ENCODE measurements at places on chromosomes 13 and 19.

DNA sequence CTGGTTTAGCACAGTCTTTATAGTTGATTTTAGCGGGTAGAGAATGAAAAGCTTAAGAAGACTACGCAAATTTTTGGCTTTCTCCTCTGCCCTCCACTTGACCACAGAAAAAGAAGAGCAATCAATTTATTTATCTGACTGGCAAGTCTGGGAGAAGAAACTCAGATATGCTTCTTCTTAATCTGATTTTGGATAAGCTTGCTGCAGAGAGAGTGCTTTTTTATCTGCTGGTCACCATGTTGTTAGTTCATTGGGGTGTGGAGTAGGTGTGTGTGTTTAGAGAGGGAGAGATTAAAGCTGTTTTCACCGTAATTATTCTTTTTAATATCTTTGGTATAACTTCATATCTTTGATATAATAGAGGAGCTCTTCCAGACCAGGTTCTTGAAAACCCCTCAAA lies 471.4 kb upstream of the SLC10A2 start:
- no peak for DNase-seq

DNA sequence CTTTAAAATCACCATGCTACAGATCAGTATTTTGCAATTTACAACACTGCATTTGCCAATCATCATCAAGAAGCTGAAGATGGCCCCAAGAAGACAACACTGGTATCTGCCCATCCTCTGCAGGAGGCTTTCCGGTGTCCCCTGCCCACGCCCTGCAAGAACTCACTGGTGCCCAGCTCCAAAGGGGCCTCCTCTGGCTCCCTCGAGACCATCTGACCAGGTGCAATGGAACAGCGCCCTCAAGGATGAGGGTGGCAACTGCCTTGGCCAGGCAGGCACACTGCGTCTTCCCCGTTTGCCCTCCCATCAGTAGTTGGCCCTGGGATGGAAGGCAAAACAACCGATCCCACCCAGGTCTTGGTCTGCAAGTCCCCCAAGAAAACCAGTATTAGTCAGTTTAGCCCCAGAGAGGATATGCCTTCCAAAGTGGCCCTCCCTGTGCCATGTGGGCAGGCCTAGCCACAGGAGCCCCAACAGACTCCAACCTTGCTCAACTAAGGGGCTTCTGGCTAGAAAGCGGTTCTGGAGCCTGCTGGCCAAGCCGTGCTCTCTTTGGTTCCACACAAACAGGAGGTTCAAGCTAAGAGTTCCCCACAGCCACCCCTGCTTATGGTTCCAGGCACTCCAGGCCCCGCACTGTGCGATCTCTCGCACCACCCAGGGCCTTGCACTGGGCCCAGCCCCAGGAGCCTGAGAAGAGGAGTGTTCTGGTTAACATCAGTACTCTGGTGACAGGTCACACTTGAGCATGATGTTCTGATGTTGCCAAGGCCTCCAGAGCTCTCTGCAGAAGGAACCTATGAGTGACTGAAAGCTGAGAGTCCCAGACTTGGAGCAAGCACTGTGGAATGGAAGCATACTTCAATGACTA lies 4.7 kb downstream of the PCID2 start:
- DNase-seq, result no peak

GRCh38 chr13:97223037-97223710 lies 1.0 kb downstream of the MBNL2 start:
- DNase-seq, result no peak

- peak; percentile 48 for DNase-seq
Measured at GRCh38 chr13:114128624-114129522, 3.5 kb downstream of the RASA3 start.

DNA sequence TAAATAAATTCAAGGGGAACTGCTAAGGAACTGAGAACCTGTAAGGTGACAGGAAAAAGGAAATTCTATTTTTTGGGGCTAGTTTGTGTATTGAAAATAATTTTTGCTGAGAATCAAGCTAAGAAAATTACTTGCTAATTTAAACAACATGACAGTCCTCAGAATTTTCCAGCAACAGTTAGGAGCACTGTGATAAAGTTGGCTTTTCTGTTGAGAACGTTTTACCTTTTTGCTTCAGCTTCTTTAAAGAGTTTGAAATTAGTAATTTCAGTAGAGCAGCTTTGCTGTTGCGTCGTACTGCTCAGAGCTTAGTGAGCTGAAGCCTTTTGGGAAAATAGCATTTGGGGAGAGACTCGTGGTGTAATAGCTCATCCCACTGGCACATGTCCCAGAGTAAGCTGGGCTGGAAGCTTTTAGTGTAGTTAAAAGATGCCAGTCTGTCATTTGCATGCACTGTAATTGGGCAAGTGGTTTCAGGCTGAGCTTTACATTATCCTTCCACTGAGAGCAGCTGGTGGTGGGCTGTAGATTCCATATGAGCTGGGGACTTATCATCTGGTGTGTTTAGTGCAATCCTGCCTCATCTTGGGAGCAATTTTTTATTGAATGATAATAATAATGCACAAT lies 69.8 kb downstream of the LRCH1 start:
- DNase-seq, result no peak
